ENCODE measurements at places on chromosomes 12 and 14.

DNA sequence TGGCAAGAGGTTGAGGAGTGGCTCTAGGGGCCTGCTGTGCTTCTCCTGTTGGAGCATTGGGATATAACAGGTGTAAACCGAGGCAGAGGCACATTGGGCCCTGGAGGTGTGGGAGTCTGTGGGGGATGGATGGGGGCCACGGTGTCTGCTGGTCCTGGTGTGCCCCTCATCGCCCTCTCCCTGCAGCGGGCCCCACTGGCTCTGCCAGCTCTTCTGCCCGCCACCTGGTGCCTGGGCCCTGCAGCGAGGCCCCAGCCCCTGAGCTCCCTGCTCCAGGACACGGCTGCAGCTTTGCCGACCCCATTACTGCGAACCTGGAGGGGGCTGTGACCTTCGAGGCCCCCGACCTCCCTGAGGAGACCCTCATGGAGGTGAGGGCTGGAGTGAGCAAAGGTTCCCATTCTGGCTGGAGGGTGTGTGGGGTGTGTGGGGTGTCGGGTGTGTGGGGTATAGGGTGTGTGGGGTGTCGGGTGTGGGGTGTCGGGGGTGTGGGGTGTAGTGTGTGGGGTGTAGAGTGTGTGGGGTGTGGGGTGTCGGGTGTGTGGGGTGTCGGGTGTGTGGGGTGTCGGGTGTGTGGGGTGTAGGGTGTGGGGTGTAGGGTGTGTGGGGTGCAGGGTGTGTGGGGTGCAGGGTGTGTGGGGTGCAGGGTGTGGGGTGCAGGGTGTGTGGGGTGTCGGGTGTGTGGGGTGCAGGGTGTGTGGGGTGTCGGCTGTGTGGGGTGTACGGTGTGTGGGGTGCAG, 10.6 kb upstream of the PUS1 start:
- no peak for DNase-seq

- no peak for DNase-seq
These were observed 61.1 kb upstream of the GALNT9 start for GRCh38 chr12:132390287-132391076.

DNA sequence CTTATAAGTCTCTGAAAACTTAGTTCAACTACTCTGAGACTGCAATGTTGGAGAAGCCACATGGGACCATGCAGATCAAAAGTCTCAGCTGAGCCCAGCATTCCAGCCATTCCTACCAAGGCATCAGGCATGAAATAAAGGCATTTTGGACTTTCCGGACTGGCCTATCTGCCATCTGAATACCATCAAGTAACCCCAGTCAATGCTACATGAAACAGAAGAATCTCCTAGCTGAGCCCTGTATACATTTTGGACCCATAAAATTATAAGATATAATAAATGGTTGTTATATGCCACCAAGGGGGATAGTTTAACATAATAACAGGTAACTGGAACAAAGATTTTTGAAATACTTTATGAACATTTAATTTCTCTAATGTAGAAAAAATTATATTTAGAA, 9.3 kb upstream of the TMEM260 start:
- no peak for DNase-seq

GRCh38 chr12:6753772-6754356, 923 bp upstream of the MLF2 start:
- no peak for DNase-seq

Data from AG10803 (cell line).